ENCODE measurements at places on chromosomes 12 and 14.

- no peak for DNase-seq
Measured at GRCh38 chr12:24937553-24938244, 11.2 kb downstream of the BCAT1 start.

GRCh38 chr14:33897878-33898535 lies 52.9 kb downstream of the EGLN3 start:
- no peak for DNase-seq

- DNase-seq = no peak
Measured at GRCh38 chr12:40622246-40622838, 69.9 kb upstream of the CNTN1 start.

GRCh38 chr14:31263485-31264133 lies 56.0 kb upstream of the HECTD1 start:
- no peak for DNase-seq

GRCh38 chr12:123058980-123059379 lies 78.5 kb downstream of the ARL6IP4 start:
- DNase-seq = no peak

GRCh38 chr12:14410177-14410576 lies 44.7 kb downstream of the ATF7IP start:
- DNase-seq = no peak

Measured in renal cortex interstitium (tissue), 15 donors.